ENCODE measurements at places on chromosomes 16 and 17.

GRCh38 chr16:49369651-49370611 lies 3.7 kb upstream of the C16orf78 start:
- DNase-seq: no peak

- peak; percentile 58 for DNase-seq
Observed at GRCh38 chr17:73401911-73402310, 90.1 kb upstream of the CDC42EP4 start.

DNA sequence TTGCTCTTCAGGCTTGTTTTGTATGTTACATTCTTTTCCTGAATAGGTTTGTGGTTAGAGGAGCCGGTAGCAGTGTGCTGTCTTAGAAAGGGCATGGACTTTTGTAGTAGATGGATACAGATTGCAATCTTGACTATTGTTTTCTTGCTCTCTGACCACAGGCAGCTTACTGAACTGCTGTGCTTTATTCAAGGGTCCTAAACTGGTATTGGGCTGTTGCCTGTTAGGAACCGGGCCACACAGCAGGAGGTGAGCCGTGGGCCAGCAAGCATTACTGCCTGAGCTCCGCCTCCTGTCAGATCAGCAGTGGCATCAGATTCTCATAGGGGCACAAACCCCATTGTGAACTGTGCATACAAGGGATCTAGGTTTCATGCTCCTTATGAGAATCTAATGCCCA lies 373.9 kb downstream of the CPPED1 start:
- DNase-seq: no peak

DNA sequence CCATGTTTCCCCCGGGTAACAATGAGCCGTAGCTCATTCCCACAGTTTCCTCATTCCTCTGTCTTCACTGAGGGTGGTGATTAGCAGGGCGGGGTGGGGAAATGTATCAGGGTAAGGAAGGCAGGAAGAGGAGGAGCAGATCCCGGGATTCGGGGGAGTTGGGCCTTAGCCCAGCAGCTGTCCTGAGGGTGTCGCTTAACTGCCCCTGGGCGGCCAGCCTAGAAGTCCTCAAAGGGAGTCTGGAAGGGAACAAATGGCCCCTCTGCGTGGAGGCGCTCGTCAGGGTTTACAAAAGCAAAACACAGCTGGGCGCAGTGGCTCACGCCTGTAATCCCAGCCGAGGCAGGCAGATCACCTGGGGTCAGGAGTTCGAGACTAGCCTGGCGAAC lies 14.3 kb downstream of the MLYCD start:
- no peak for DNase-seq

GRCh38 chr16:566475-567372 lies at the start of gene NHLRC4:
Gene NHLRC4 (plus strand): TSS chr16:567005. CDS start chr16:568048, 1,043 bp downstream.
- no peak for DNase-seq
